ENCODE measurements at places on chromosomes 5 and 9.

DNA sequence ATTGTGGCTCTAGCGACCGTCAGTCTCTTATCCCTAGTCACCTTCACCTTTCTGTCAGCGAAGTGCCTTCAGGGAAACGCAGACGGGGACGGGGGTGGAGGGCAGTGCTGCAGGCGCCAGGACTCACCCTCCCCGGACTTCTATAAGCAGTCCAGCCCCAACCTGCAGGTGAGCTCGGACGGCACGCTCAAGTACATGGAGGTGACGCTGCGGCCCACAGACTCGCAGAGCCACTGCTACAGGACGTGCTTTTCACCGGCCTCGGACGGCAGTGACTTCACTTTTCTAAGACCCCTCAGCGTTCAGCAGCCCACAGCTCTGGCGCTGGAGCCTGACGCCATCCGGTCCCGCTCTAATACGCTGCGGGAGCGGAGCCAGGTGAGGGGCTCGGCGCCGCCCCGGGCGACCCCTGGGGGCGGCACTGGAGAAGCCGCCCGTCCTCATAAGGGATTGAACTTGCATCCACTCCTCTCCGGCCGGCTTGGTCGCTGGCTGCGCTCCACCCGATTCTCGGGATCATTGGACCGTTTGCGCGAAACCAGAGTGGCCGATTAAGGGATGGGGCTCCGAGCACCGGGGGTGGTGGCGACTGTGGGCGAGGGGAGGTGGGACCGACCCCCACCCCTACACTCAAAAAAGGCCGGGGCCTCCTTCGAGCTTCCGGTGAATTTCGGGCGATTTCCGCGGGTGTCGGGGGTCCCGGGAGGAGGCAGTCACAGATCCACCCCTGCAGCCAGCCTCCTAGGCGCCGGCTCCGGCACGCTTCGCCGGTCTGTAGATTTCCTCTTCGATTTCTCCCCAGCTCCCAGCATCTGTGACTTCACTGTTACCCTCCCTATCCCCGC, 2.7 kb downstream of the PCDHGC5 start:
- DNase-seq: no peak
- H3K4me1 ChIP-seq: no peaks in the 10 kb centered on the region
- no peaks in the 10 kb centered on the region for H3K36me3 ChIP-seq
- H3K27ac ChIP-seq: no peak overlapping the region
- no peaks in the 10 kb centered on the region for H3K27me3 ChIP-seq

GRCh38 chr5:16497546-16497945, 31.9 kb upstream of the ZNF622 start:
- no peak overlapping the region for H3K4me3 ChIP-seq
- DNase-seq: no peak
- H3K36me3 ChIP-seq: no peaks in the 10 kb centered on the region

DNA sequence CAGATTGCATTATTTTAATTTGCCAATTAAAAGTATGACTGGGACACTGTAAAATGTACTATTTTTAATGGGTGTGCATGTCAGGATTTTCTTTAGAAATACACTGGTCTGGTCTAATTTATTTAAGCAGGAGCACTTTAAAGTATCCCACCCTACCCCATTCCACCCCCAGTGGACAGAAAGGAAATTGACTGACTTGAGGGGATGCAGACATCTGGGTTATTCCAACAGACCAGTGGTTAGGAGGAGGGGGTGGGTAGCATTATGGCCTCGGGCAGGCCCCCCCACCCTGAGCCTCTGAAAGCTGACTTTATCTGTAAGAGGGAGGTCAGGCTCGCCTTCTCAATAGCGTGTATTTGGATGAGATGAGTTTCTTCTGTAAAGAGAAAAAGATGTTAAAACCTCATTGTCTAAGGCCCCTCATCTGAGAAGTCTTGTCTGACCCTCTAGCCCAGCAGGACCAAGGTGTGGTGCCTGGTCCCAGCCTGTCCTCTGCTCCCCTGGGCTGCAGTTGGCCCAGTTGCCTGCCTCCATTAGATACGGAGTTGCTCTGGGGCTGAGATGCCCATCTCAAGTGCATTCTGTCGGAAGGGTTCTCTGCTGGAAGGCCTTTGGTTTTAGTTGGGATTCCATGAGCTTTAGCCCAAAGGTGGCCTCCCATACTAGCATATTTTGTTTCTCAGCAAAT, 4.4 kb downstream of the HNRNPAB start:
- H3K27ac ChIP-seq: no peak overlapping the region
- H3K4me1 ChIP-seq: peaks cover 6% of the 10 kb centered on the region
- no peaks in the 10 kb centered on the region for H3K27me3 ChIP-seq
- no peak overlapping the region for H3K4me3 ChIP-seq
- no peaks in the 10 kb centered on the region for H3K36me3 ChIP-seq
- DNase-seq: no peak

GRCh38 chr5:7075470-7075869, 320.5 kb upstream of the ADCY2 start:
- H3K36me3 ChIP-seq: no peaks in the 10 kb centered on the region
- no peak for DNase-seq
- no peaks in the 10 kb centered on the region for H3K4me1 ChIP-seq
- no peaks in the 10 kb centered on the region for H3K27me3 ChIP-seq
- no peak overlapping the region for H3K27ac ChIP-seq

GRCh38 chr9:88056876-88057275, 81.4 kb downstream of the SPATA31C2 start:
- no peak overlapping the region for H3K4me3 ChIP-seq
- H3K4me1 ChIP-seq: no peaks in the 10 kb centered on the region
- no peak overlapping the region for H3K27ac ChIP-seq
- no peak for DNase-seq
- H3K27me3 ChIP-seq: no peaks in the 10 kb centered on the region

DNA sequence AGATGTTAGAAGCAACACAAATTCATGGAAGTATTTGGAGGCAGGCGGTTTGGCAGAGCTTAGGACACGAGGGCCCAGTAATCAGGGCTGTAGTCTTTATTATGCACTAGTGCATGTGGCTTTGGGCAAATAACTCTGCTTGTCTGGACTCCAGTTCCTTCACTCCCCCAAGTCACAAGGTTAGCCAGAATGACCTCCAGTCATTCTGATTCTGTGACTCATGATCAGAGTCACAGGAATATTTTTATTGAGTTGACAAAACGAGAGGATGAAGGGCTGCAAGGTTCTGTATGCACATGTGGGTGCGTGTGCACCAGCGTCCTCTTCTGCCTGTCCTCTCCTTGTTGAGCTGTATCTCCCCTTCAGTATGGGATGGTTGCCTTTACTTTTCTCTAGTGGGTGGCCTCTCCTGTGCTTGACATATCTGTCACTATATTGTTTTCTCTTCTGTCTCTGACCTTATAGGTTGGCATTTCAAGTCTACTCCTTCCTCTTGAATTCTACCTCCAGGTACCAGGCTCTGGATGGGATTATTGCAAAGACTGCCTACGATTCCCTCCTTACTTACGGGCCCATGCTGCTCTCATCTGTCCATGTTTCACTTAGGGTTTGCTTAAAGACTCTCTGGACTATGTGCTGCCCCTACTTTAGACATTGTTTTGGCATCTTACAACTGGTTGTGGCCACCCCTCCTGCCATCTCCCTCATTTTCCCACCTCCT, 94.6 kb downstream of the KDM4C start:
- H3K27me3 ChIP-seq: no peaks in the 10 kb centered on the region
- H3K4me1 ChIP-seq: no peaks in the 10 kb centered on the region
- H3K4me3 ChIP-seq: no peak overlapping the region

DNA sequence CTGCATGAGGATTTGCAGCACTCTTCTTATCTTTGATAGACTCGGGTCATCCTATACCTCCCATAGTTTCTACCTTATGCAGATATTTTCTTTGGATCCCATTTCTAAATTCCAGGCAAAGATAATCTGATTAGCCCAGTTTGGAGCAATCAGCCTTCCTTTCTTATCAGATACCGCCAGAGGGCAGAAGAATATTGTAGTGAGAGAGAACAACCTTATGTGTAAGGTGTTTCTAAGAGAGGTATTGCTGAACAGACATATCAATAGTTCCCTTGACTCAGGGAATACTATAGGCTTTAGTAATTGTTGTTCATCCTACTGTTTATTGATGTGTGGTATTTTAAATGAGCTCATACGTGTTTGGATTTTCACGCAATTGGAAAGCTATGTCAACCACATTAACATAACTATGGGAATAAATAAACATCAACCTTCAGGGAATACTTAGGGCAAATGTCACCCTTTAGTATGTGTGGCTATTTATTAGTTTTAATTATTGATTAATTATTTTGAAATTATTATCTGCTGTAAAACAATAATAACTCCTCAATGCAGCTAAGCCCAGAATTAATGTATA, 1435.2 kb upstream of the CDH9 start:
- H3K27ac ChIP-seq: no peak overlapping the region
- H3K27me3 ChIP-seq: no peaks in the 10 kb centered on the region

DNA sequence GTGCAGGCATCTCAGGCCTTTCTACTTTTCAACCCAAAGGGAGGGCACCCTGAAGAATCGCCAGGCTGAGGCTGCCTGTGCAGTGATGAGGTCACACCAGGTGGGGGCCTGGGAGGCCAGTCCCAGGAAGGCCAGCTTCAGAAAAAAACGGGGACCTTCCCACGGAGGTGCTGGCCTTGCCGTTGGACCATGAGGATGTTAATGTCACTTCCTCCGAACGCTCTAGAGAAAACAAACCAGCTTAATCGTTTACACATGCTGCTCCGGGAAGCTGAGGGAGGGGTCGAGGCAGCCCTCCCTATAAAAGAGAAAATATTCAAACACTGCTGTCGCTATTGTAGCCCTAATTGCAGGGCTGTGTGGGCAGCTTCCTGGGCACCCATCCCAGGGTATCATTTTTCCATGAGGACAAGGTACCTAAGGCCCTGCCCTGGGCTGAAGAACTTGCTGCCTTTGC, 27.0 kb downstream of the PTGES start:
- H3K27ac ChIP-seq: peak overlapping the region; percentile 34
- no peak for DNase-seq
- no peak overlapping the region for H3K4me3 ChIP-seq
- no peaks in the 10 kb centered on the region for H3K36me3 ChIP-seq

DNA sequence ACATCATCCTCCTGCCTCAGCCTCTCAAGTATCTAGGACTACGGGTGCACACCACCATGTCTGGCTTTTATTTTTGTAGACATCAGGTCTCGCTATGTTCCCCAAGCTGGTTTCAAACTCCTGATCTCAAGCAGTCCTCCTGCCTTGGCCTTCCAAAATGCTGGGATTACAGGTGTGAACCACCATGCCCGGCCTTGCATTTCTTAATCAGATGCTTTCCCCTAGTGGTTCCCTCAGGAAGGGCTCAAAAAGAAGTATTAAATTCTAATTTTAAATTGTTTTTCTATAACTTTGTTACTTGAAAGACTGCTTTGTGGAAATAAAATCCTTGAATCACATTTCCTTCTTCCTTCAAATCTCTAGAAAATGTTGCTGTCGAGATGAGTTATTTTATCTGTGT, 79.5 kb upstream of the ROR2 start:
- no peaks in the 10 kb centered on the region for H3K27me3 ChIP-seq
- no peaks in the 10 kb centered on the region for H3K4me1 ChIP-seq
- DNase-seq: no peak
- H3K27ac ChIP-seq: no peak overlapping the region
- H3K36me3 ChIP-seq: no peaks in the 10 kb centered on the region

- peaks cover 21% of the 10 kb centered on the region for H3K4me1 ChIP-seq
- H3K27me3 ChIP-seq: no peaks in the 10 kb centered on the region
- no peaks in the 10 kb centered on the region for H3K36me3 ChIP-seq
- no peak overlapping the region for H3K4me3 ChIP-seq
Observed at GRCh38 chr9:87071473-87071872, 124.2 kb upstream of the GAS1 start.

DNA sequence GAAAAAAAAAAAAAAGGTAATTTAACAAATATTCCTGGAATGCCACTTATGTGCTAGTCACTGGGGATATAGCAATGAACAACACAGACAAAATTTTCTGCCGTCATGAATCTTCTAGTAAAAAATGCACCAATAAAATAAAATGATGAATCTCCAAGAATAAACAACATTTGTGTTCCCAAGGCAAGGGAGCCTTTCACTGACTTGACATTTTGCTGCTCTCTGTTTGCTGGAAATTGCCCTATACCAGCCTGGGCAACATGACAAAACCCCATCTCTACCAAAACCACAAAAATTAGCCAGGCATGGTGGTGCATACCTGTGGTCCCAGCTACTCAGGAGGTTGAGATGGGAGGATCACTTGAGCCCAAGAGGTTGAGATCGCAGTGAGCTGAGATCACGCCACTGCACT, 64.5 kb upstream of the ERBIN start:
- H3K4me3 ChIP-seq: no peak overlapping the region
- H3K36me3 ChIP-seq: no peaks in the 10 kb centered on the region
- no peaks in the 10 kb centered on the region for H3K27me3 ChIP-seq
- no peaks in the 10 kb centered on the region for H3K4me1 ChIP-seq
- no peak for DNase-seq
- H3K27ac ChIP-seq: no peak overlapping the region

- no peaks in the 10 kb centered on the region for H3K4me1 ChIP-seq
- no peak overlapping the region for H3K4me3 ChIP-seq
- no peak for DNase-seq
- H3K36me3 ChIP-seq: no peaks in the 10 kb centered on the region
- H3K27ac ChIP-seq: no peak overlapping the region
Observed at GRCh38 chr5:74616236-74617146, 24.0 kb downstream of the ENC1 start.

DNA sequence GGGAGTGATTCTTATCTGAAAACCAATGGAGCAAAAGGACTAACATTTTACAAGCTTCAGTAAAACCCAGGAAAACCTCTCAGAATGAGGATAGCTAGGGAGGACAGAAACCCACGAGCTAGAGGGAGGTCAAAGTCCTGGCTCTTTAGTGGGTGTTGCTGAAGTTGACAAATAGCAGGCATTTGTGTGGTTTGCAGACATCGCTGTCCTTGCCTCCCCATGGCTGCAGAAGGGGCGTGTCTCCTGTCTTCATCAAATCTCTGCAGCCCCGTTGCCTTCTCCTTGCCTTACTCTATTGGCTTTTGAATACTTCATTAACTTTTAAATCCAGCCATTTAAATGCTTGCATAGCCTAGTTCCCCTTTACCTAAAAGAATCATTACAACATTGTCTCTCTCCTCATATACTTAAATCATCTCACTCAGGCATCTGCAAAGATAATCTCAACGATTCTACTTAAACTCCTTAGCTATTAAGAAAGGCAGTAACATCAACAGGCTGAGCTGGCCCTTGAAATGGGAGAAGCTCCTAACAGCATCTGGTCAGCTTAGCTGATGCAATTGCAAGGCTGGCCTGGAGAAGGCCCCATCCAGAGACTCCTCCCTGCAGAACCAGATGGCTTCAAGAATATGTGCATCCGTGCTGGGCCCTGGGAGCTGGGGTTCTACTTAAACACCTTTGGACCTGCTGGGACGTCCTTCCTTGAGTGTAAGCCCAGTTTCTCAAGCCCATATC, 152.8 kb upstream of the TAS2R1 start:
- H3K4me1 ChIP-seq: no peaks in the 10 kb centered on the region
- DNase-seq: no peak
- no peaks in the 10 kb centered on the region for H3K36me3 ChIP-seq
- no peak overlapping the region for H3K4me3 ChIP-seq

GRCh38 chr9:127664678-127665507, 41.9 kb upstream of the CFAP157 start:
- no peaks in the 10 kb centered on the region for H3K36me3 ChIP-seq
- no peaks in the 10 kb centered on the region for H3K4me1 ChIP-seq
- H3K4me3 ChIP-seq: no peak overlapping the region
